ENCODE measurements at places on chromosomes 6 and 20.

GRCh38 chr6:99276747-99277146 is 72.7 kb downstream of the FAXC start:
- DNase-seq, result no peak

GRCh38 chr6:46011188-46012085 is 4.2 kb downstream of the CLIC5 start:
- DNase-seq, result no peak

- no peak for DNase-seq
Measured at GRCh38 chr6:44263354-44264100, 1.8 kb downstream of the NFKBIE start.

DNA sequence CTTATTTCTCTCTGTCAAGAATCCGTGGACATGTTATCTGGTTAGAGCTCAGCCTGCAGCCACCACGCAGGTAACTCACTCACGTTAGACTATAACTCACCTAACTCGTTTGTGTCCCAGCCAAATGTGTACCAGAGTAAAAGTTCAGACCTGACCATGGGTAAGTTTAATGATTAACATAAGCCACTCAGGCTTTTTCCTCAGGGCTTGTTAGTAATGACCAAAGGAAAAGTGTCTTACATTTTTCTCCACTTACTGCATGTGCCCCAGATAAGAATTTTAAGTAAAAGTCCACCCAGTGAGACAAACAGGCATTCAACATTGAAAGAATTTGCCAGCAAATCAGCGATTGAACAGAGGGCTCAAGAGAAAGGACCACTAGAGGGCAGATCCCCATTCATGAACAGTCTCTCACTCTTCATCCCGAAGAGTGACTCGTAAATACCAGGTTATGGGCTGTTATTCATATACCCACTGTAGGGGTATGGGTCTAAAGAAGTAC is at the start of gene PKHD1:
TSS of gene PKHD1 (minus strand) at position 116 of the 502 bp plus-strand sequence. CDS start 2,680 bp downstream, outside the sequence.
- no peak for DNase-seq

DNA sequence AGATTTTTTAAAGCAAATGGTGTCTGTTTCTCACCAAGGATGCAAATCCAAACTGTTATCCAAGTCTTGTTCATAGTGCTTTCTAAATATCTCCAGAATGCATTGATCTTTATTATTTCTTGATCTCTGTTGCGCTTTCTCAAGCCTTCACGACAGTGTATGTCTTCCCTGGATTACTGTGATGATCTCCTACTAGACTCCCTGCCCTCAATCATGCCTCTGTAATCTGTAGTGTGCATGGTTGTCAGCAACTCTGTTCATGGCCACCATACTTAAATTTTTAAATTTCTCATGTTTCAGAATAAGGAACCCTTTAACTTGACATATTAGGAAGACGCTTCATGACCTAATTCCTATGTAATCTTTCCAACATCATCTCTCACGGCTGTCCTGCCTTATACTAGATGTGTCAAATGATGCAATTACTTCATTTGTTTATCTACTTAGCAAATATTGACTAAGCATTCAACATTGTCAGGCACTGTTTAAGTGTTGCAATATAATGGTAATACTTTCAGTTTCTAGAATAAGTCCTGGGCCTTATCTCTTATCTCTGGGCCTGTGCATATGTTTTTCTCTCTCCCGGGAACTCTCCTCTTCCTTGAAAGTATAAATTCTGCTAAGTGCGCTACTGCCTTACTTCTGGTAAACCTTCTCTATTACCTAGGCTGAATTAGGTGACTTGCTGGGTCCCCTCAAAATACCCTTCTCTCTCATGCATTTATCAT is 25.6 kb upstream of the AHI1 start:
- no peak for DNase-seq

- DNase-seq, result no peak
Measured at GRCh38 chr6:135030532-135031178, 24.0 kb downstream of the HBS1L start.

GRCh38 chr6:159969204-159969912 is 476 bp downstream of the IGF2R start:
- peak; percentile 80 for DNase-seq

- peak; percentile 4 for DNase-seq
Measured at GRCh38 chr6:24980507-24981385, 45.0 kb upstream of the RIPOR2 start.

- DNase-seq, result no peak
Measured at GRCh38 chr6:119467488-119468081, 118.0 kb upstream of the MAN1A1 start.

DNA sequence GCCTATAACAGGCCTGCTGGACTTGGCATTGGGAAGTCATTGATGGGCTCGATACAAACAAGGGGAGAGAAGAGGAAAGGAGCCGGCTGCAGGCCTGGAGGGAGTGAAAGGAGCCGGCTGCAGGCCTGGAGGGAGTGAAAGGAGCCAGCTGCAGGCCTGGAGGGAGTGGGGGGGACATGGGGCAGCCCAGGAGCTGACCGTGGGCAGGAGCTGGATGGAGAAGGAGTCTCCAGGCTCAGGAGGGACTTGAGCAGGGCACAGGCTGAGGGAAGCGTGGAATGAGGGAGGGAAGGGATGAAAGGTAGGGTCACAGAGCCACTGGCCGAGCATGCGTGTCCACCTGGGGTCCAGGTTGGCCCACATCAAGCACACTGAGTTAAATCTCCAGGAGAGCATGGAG is 32.0 kb downstream of the RPP40 start:
- DNase-seq, result no peak

- DNase-seq, result no peak
Measured at GRCh38 chr6:6635869-6636268, 47.3 kb downstream of the LY86 start.

- DNase-seq, result no peak
Measured at GRCh38 chr6:125741336-125741735, 8.1 kb upstream of the HEY2 start.

GRCh38 chr20:44388466-44389023 is 33.0 kb downstream of the HNF4A start:
- DNase-seq, result peak; percentile 52

GRCh38 chr6:8743170-8743745 is 307.9 kb upstream of the SLC35B3 start:
- no peak for DNase-seq

DNA sequence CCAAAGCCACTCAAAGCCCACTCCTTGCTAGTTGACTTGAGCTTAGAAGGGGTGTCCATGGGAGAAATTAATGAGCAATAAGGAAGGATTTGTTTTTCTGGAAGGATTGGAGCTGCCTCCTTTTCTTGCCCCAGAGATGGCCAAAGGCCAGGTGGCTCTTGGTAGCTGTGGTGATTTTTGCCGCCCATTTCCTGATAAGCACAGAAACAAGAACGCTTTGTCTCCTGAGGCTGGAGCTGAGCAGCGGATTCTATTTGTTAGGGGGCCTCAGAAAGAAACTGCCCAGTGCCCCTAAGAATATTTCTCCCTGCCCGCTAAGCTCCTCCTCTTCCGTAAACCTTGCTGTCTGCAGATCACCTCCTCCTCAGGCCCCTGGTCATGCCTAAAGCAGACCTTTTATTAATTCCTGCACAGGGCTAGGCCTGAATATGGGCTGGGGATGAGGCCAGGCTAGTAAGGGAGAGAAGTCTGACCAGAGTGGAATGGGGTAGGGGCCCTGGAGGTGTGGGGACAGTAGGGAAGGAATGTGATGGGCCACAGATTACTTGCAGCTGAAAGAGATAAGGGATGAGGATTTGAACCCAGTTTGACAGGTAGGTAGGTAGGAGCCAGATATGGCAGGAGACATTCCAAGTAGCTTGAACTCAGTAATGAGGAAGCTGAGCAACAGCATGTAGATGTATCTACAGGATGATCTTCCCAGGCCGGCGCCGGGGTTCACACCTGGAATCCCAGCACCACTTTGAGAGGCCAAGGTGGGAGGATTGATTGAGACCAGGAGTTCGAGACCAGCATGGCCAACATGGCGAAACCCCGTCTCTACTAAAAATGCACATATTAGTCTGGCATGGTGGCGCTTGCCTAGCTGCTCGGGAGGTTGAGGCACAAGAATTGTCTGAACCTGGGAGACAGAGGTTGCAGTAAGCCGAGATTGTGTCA is 71.2 kb upstream of the NAA20 start:
- DNase-seq, result no peak

- no peak for DNase-seq
Measured at GRCh38 chr6:21610341-21610740, 16.8 kb downstream of the SOX4 start.

GRCh38 chr6:158160932-158161539 is 7.0 kb downstream of the SERAC1 start:
- DNase-seq, result no peak

GRCh38 chr20:63735859-63736718 is at the start of gene LIME1:
Gene LIME1, plus strand, starts transcription at chr20:63736664. Its CDS starts 886 bp downstream, at chr20:63737550.
- peak; percentile 59 for DNase-seq

GRCh38 chr6:129672341-129672682 is 37.7 kb downstream of the ARHGAP18 start:
- DNase-seq, result no peak

DNA sequence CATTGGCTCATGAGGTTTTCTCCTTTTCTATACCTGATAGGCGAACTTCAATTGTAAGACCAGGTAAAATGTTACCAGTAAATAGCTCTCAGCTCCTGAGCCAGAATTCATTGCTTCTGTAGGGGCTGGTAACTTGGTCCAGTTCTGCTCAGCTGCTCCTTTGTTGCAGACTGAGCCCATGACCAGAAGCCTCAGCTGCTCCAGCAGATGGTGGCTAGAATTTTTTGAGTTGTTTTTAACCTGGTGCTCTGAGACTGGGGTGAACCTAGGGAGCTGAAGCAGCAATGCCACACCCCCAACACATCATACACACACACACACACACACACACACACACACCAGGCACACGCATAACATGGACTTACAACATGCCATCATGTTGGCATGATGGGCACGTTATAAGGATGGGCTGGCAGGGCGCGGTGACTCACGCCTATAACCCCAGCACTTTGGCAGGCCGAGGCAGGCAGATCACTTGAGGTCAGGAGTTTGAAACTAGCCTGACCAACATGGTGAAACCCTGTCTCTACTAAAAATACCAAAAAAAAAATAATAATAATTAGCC is 103.1 kb downstream of the QRSL1 start:
- DNase-seq, result no peak
